Hepatocyte (in vitro differentiated cells): ENCODE measurements at places on chromosomes 6 and 20. TPM values are rescaled to one million over a fixed set of nuclear protein-coding genes. Genes with fewer than 3 reads are reported as not detected.
A peak's percentile ranks its signal among the peaks of the same experiment; 100 is the strongest.

DNA sequence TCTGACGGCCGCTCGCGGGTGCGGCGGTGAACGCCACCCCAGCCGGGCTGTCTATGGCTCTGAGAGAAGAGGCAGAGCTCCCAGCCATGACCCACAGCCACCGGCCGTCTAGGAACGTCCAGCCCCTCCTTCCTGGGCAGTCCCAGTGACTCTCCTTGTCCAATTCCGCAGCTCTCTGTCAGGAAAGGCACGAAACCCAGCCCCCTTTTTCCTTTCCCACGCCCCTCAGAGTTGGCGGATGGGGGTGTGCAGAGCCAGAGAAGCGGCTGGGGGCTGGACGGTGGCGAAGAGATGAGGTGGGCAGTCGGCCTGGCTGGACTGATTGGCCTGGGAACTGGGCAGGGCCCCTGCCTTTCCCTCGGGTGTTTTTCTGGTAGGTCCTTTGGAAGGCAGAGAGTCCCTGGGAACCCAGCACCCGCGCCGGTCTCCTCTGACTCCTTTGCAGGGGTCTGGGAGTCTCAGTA lies 1.5 kb downstream of the EBF4 start:
- H3K27me3 ChIP-seq, result peaks cover 36% of the 10 kb centered on the region
- no peak overlapping the region for H3K27ac ChIP-seq
- no peak for DNase-seq
- no peaks in the 10 kb centered on the region for H3K4me1 ChIP-seq
- H3K4me3 ChIP-seq, result no peak overlapping the region

DNA sequence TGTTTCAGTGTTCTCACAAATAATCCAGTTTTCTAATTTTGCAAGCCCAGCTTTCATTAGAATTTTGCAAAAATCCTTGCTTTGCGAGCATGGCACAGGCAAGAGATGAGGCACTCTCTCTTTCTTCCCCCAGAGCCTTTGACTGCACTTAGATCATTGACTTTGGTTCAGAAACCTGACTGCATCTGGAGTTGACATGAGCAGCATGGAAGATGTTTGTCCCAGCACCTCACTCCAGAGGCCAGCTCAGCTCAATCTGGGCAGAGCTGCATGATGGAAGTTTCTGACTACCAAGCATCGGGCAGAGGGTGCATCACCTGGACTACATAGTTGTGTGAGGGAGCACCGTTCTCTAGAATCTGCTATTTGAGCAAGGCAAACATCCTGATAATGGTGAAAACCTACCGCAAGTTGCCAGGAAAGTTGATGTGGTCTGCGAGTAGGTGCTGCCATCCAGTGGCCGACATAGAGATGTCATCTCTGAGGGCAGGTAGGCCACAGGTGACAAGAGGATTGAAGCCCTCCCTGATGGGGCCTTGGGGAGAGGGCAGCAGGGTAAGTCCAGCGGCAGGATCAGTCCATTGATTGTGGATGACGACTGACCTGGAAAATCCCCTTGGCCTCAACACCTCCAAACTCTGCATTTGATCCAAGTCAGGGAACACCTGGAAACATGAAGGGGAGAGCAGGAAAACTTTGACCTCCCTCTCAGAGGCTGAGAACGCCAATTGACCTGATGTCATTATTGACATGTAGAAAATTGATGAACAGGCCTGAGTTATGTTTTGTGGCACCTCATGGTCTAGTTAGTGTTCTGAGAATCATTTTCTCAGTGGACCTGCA lies 3.8 kb upstream of the LPA start:
- no peaks in the 10 kb centered on the region for H3K4me1 ChIP-seq
- DNase-seq, result peak; percentile 50

GRCh38 chr6:148146717-148147462 lies 195.7 kb upstream of the SASH1 start:
- no peaks in the 10 kb centered on the region for H3K27me3 ChIP-seq
- H3K4me3 ChIP-seq, result no peak overlapping the region
- H3K27ac ChIP-seq, result no peak overlapping the region
- no peak for DNase-seq
- no peaks in the 10 kb centered on the region for H3K36me3 ChIP-seq

GRCh38 chr6:22078802-22079545 lies 217.9 kb downstream of the PRL start:
- H3K27ac ChIP-seq, result no peak overlapping the region
- H3K36me3 ChIP-seq, result no peaks in the 10 kb centered on the region
- no peak for DNase-seq
- H3K4me3 ChIP-seq, result no peak overlapping the region

DNA sequence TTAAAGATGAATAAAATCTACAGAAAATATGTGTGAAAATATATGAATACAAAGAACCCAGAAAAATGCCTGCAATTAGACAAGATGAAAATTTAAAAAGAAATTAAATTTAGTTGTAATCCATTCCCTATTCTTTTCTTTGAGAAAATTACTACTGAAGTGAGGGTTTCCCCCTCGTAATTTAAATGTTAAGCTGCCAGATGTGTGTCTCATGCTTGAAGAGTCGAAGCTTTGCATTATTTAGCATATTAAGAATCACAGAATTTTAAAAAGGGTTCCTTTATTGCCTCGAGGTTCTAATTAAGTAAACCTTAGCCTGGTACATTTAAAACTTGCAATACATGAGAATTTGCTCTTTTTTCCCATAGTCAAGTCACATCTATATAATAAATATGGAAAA lies 630.1 kb downstream of the TFAP2A start:
- no peak overlapping the region for H3K27ac ChIP-seq
- no peaks in the 10 kb centered on the region for H3K4me1 ChIP-seq
- DNase-seq, result no peak
- no peaks in the 10 kb centered on the region for H3K27me3 ChIP-seq

GRCh38 chr6:112835078-112835477 lies 487.9 kb downstream of the RFPL4B start:
- H3K4me3 ChIP-seq, result no peak overlapping the region
- no peaks in the 10 kb centered on the region for H3K27me3 ChIP-seq
- no peaks in the 10 kb centered on the region for H3K36me3 ChIP-seq
- H3K27ac ChIP-seq, result no peak overlapping the region
- no peak for DNase-seq
- no peaks in the 10 kb centered on the region for H3K4me1 ChIP-seq

DNA sequence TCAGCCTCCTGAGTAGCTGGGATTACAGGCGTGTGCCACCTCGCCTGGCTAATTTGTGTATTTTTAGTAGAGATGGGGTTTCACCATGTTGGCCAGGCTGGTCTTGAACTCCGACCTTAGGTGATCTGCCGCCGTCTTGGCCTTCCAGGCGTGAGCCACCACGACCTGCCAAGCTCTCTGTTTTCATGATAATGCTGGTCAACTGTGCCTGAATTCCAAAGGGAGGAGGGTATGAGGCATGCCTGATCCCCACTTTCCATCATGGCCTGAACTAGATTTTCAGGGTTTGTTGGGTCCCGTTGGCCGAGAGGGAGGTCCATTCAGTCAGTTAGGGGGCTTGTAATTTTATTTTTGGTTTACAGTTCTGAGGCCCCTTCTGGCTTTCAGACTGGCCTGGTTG lies 28.0 kb upstream of the ANGPT4 start:
- peaks cover 5% of the 10 kb centered on the region for H3K4me1 ChIP-seq
- no peak overlapping the region for H3K27ac ChIP-seq
- no peak for DNase-seq
- H3K4me3 ChIP-seq, result no peak overlapping the region
- H3K36me3 ChIP-seq, result no peaks in the 10 kb centered on the region

DNA sequence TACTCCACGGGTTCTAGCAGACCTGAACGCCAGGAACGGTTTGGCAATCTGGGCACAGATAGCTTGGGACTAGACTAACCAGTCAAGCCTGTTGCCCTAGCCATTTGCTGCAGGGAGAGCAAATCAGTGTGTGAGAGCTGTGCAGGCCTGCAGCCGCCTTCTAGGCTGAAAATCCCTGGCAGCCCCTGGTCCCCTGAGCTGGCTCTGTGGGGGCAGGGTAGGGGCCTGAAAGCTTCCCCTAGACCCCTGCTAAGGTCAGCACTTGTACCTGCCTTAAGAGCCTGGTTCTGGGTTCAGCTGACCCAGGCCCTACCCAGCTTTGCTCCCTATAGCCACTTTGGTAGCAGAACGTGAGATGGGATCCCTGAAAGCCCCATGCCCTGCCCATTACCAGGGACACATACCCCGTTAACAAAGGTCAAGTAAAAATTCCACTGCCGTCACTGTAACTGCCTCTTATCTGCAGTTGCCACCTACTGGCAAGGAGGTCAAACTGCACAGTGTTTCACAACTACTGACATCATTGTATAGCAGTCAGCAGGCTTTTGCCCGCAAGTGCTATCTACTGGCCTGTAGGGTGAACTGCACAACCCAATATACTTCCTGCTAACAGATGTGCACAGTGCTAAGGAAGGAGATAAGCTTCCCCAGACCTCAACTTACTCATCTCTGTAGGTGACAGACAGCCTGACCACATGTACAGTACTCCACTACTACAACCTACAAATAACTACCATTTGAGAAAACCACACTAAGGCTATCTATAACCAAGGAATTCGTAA lies 95.1 kb upstream of the OLIG3 start:
- H3K36me3 ChIP-seq, result no peaks in the 10 kb centered on the region
- no peaks in the 10 kb centered on the region for H3K27me3 ChIP-seq
- no peaks in the 10 kb centered on the region for H3K4me1 ChIP-seq
- H3K27ac ChIP-seq, result no peak overlapping the region
- no peak overlapping the region for H3K4me3 ChIP-seq
- DNase-seq, result peak; percentile 29

DNA sequence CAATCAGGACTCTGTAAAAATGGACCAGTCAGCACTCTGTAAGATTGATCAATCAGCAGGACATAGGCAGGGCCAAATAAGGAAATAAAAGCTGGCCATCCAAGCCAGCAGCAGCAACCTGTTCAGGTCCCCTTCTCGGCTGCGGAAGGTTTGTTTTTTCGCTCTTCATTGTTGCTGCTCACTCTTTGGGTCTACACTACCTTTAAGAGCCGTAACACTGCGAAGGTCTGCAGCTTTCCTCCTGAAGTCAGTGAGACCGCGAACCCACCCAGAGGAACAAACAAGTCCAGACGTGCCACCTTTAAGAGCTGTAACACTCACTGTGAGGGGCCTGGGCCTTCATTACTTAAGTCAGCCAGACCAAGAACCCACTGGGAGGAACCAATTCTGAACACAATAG lies 223.2 kb upstream of the EXOC2 start:
- H3K4me1 ChIP-seq, result no peaks in the 10 kb centered on the region
- no peak overlapping the region for H3K27ac ChIP-seq
- no peak overlapping the region for H3K4me3 ChIP-seq
- H3K27me3 ChIP-seq, result peaks cover 3% of the 10 kb centered on the region
- no peak for DNase-seq
- H3K36me3 ChIP-seq, result no peaks in the 10 kb centered on the region

GRCh38 chr6:35037664-35038038 lies 103.5 kb downstream of the TCP11 start:
- H3K27ac ChIP-seq, result no peak overlapping the region
- peaks cover 7% of the 10 kb centered on the region for H3K4me1 ChIP-seq
- no peaks in the 10 kb centered on the region for H3K27me3 ChIP-seq
- no peaks in the 10 kb centered on the region for H3K36me3 ChIP-seq
- no peak for DNase-seq

DNA sequence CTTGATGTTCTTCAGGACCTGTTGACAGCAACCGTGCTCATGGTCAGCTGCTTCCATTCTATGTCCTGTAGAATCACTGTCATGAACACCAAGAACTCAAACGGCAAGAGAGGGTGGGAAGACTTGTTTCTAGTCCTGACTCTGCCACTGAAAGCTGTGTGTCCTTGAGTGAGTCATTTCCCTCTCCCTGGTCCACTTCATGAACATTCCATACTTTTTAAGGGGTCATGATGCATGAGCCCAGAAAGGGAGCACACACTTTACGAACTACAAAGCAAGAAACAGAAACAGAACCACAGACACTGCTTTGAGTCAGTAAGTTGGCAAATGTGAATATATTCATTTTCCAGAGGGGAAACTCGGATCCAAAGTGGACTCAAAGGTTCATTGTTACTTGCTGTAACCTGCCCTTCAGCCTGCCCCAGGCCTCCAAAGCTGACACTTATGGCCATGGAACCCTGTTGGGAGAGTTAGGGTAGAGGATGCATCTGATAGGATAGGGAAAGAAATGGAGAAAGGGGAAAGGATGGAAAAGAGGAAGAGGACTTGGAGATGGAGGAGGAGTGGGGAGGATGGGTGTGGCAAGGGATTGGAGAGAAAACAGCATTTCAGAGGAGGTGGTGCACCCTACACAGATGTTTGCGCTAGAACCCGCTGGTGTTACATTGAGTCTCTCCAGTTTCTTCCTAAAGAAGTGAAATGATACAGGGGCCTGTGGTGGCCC lies 129.8 kb downstream of the FOXO3 start:
- DNase-seq, result no peak
- no peak overlapping the region for H3K27ac ChIP-seq
- no peaks in the 10 kb centered on the region for H3K27me3 ChIP-seq
- H3K36me3 ChIP-seq, result no peaks in the 10 kb centered on the region
- H3K4me3 ChIP-seq, result no peak overlapping the region
- H3K4me1 ChIP-seq, result peaks cover 11% of the 10 kb centered on the region

DNA sequence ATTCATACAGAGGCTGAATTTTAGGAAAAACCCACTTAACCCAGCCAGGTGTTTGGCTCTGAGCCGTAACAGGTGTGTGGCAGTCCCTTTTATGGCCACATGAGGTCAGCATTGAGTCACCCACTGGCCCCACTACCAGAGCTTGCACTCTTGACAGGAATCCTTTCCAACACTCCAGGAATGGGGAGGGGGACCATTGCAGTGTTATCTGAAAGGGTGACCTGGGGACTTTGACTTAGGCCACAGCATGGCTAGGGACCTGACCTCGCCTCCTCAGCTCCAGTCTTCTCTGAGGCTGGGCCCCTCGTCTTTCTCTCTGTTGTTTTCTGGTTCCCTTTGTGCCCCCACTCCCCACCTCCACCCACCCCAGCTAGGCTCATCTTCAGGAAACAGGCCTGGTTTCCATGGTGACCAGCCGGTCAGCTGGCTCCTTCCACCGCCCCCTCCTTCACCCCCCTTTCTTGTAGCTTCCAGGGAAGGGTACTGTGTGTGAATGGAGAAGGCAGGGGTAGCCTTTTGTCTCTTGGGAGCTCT lies 2.1 kb upstream of the TMEM151B start:
- H3K27ac ChIP-seq, result no peak overlapping the region

- peak overlapping the region; percentile 41 for H3K4me3 ChIP-seq
- peaks cover 7% of the 10 kb centered on the region for H3K4me1 ChIP-seq
- H3K27ac ChIP-seq, result peak overlapping the region; percentile 81
These were observed 939 bp downstream of the DTNBP1 start for GRCh38 chr6:15661853-15662325.

- no peaks in the 10 kb centered on the region for H3K4me1 ChIP-seq
- H3K4me3 ChIP-seq, result no peak overlapping the region
- DNase-seq, result no peak
- no peak overlapping the region for H3K27ac ChIP-seq
- no peaks in the 10 kb centered on the region for H3K27me3 ChIP-seq
These were observed 448.5 kb downstream of the FRK start for GRCh38 chr6:115612216-115612615.

GRCh38 chr6:90044833-90045381 lies 150.6 kb downstream of the GJA10 start:
- DNase-seq, result no peak
- H3K36me3 ChIP-seq, result no peaks in the 10 kb centered on the region
- no peaks in the 10 kb centered on the region for H3K4me1 ChIP-seq
- no peaks in the 10 kb centered on the region for H3K27me3 ChIP-seq
- H3K27ac ChIP-seq, result no peak overlapping the region
- H3K4me3 ChIP-seq, result no peak overlapping the region

Gene SNAP91
- polyA plus RNA-seq, result 0.43 and 1.4 TPM in 2 replicates

Gene NHSL1
- 39.0 and 43.7 TPM in 2 replicates for polyA plus RNA-seq

Gene SMOC2
- 77.6 and 88.7 TPM in 2 replicates for polyA plus RNA-seq

Gene RGS17
- 0.27 and 0.52 TPM in 2 replicates for polyA plus RNA-seq

Gene BMP2
- 54.9 and 64.6 TPM in 2 replicates for polyA plus RNA-seq

Gene LY6G6F
- not detected in 2 replicates for polyA plus RNA-seq

Gene CUL7
- polyA plus RNA-seq, result 39.2 and 46.4 TPM in 2 replicates
